ENCODE measurements at places on chromosomes 12 and 14.
A peak's percentile ranks its signal among the peaks of the same experiment; 100 is the strongest.

DNA sequence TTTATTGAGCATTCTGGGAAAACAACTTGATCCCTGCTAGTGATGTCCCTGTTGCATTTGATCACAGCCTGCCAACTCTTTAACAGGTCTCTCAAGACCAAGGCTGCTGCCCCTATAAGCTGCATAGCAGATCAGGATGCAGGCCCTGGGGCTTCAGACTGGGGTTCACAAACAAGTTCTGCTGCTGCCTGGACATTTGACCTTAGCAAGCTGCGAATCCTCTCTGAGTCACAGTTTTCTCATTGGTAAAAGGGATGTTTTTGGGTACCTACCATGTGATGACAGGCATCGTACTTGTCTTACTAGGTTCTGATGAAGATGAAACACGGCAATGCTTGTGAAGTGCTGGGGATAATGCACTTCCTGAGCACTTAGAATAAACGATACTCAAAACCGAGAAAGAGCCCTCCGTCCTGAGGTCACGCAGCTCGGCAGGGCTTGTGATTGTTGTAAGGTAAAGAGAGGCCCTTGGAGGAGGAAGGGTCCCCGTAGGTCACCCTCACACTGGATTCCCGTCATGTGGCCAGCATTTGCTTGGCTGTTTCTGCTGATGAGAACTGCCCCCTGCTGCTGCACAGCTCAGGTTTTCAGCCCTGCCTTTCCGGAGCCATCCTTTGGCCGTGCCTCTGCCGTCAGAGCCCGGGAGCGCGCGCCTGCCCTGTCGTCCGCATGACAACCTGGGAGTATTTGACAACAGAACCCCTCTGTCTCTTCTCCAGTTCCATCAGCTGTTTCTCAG, 39.1 kb downstream of the TSPAN9 start:
- no peak for DNase-seq

DNA sequence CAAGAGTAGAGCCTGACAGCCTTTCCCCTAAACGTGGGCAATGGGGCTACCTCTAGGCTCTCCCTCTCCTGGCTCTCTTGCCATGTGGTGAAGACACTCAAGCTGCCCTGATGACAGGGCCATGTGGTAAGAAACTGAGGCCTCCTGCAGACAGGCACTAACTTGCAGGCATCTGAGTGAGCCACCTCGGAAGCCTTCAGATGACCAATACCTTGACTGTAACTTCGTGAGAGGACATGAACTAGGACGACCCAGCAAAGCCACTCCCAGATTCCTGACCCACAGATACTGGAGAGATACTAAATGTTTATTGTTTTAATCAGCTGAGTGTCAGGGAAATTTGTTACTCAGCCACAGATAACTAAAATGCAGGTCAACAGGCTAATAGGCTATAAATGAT, 96.4 kb downstream of the EFCAB11 start:
- no peak for DNase-seq

- DNase-seq = no peak
These were observed 1.5 kb upstream of the ULK1 start for GRCh38 chr12:131892711-131893604.

DNA sequence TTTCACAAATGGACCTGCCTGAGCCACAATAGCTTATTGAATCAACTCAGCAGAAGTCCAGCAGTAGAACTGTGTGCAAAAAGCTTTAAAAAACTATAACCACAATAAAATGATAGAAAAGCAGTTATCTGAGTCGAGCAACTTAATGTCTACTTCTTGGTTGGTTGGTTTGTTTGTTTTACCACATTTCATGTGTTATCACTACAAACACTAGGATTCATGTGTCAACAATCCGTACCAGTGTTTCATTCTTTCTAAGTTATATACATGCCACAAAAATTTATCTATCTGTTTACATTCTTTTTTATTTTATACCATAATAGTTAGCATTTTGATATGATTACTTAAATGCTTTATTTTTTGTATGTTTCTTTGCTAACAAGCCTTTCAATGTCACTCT, 339.0 kb downstream of the KCNH5 start:
- DNase-seq = no peak

GRCh38 chr12:119669744-119670472, 2.0 kb downstream of the PRKAB1 start:
- no peak for DNase-seq

- no peak for DNase-seq
These were observed 3.3 kb upstream of the KRT79 start for GRCh38 chr12:52837413-52837741.

DNA sequence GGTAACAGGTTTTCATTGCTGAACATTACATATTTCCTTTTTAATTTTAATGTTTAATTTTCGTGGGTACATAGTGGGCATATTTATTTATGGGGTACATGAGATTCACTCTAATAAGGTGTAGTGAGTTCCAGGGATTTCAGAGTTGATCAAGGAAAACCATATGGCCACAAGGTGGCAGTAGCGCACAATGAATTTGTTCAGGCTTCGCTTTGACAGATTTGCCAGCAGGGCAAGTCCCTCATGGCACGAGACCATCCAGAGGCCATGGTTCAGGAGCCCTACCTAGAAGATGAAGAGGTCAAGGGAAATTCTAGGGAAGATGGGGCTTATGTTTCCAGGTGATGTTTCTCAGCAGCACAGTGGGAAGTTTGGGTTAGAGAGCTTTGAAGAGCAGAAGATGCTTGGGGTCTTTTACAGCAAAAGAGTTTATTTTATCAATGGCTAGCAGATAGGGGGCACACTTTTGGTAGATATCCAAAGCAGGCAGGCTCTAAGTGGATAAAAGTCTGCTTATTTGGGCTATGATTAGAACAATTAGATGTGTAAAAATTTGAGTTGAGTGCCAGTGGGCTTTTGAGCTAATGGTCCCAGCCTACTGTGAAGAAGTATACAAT, 1004.4 kb downstream of the AACS start:
- peak; percentile 26 for DNase-seq

- no peak for DNase-seq
These were observed 315.7 kb downstream of the SLC16A7 start for GRCh38 chr12:59911516-59911915.

DNA sequence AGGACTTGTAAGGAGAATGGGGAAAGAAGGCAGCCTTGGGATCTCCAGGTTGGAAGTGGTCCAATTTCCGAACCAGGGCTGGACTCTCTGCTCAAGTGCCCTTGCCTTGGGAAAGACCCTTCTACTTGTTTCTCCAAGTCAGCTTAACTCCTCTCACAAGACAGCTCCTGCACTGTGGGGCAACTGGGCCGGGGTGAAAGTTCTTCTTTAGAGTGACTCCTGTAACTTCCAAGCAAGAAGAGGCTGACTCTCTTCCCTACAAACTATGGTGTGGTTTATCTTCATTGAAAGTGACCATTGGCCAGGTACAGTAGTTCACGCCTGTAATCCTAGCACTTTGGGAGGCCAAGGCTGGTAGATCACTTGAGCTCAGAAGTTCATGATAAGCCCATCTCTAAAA, 13.7 kb downstream of the KRT1 start:
- DNase-seq = no peak

- DNase-seq = no peak
These were observed 14.7 kb downstream of the NKX2-1 start for GRCh38 chr14:36505181-36505815.

GRCh38 chr14:95314609-95315008, 5.1 kb downstream of the CLMN start:
- no peak for DNase-seq

- DNase-seq = no peak
These were observed 117.8 kb upstream of the HIF1A start for GRCh38 chr14:61577506-61577931.

DNA sequence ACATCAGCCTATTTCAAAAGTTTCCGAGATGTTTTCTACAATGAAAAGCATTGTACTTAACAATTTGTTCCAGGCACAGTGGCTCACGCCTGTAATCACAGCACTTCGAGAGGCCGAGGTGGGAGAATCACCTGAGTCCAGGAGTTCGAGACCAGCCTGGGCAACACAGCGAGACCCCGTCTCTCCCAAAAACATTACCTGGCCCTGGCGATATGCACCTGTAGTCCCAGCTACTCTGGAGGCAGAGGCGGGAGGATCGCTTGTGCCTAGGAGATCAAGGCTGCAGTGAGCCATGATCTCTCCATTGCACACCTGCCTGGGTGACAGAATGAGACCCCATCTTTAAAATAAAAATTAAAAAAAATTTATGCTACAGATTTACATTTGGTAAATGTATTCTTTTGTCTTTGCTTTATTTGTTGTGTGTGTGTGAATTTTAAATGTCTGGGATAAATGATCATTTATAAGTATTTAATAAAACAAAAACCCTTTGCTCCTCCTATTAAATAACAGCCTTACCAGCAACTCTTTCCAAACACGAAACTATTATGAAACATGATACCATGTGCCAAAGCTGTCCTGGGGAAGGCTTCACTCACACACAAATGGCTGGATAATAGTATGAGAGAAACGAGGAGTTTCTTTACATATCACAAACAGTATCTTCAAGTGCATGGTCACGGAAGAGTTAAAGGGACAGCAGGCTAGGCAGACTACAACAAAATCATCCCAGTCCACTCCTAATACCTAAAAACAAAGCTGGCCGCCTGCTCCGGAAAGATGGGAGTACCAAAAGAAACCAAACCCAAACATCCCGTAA, 1.1 kb downstream of the ATXN3 start:
- no peak for DNase-seq

DNA sequence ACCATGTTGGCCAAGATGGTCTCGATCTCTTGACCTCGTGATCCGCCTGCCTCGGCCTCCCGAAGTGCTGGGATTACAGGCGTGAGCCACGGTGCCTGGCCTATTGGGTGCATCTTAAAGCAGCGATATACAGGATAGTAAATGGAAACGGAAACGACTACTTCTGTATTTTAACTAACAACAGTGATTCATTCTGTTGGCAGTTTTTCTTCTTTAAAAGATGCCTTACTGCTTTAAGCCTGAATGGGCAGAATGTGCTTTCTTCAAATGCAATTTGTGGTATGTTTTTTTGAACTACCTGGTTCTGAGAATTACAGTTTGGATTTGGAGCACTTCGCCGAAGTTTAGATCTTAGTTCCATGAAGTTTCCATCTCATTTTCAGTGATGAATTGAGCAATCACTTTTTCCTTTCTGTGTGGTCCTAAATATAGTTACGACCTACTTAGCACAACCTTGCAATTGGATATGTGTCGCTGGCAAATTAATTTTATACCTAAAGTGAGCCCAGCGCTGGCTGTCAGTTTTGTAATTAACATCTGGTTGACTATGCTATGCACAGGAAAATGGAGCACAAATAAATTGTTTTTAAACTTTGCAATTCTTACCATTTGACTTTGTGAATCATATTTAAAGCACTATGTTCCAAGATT, 53.6 kb upstream of the EIF5 start:
- no peak for DNase-seq

- no peak for DNase-seq
These were observed 74.3 kb downstream of the LMO3 start for GRCh38 chr12:16531621-16532020.

- DNase-seq = no peak
These were observed 242.0 kb upstream of the MDGA2 start for GRCh38 chr14:47917344-47917954.

DNA sequence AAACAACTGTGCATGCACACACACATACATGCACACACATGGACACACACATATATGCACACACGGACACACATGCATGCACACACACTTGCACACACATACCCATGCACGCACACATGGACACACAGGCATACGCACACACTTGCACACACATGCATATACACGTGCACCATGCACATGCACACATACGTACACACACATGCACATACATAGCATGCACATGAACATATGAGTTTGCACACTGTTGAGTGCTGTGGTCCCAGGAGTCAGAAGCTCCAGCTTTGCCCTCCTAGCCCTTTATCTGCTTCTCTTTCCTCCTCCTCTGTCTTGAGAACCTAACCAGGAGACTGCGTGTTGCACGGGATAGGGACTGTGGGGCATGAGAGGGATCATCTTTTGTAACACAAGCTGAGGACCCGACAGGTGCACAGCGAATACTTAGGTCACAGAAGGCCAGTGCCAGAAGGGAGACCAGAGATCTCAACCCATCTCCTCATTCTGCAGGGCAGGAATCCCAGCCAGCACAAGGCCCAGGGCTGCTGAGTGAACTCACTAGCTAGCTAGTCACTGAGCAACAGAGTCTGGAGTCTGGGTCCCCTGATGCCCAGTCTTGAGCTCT, 3.5 kb upstream of the LRTM2 start:
- no peak for DNase-seq

DNA sequence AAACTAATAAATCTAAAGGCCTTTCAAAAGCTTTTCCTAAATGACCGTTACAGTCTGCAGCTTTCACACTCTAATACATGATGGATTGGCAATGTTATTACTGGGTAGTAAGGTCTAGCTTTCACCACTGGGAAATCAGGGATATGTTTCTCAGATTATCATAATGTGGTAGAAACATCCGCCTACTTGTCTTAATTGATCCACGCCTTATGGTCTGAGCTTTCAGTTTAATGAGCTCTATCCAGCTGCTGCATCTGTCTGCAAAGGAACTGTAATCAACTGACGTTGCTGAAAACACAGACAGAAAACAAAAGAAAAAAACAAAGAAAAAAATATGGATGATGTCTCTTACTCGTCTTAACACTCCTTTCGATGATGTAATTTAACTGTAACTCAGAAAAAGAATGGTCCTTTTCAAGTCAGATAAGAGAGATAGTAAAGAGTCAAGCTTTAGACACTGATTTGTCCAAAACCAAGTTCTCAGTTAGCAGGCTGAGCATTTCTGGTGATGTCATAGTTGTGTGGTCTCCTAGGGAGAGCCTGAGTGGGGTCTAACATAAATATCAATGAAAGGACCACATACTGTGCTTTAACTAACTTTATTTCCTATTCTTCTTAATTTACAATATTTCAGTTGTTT, 85.9 kb downstream of the C2CD5 start:
- DNase-seq = no peak

- no peak for DNase-seq
These were observed 8.4 kb downstream of the KRT8 start for GRCh38 chr12:52896190-52897100.

DNA sequence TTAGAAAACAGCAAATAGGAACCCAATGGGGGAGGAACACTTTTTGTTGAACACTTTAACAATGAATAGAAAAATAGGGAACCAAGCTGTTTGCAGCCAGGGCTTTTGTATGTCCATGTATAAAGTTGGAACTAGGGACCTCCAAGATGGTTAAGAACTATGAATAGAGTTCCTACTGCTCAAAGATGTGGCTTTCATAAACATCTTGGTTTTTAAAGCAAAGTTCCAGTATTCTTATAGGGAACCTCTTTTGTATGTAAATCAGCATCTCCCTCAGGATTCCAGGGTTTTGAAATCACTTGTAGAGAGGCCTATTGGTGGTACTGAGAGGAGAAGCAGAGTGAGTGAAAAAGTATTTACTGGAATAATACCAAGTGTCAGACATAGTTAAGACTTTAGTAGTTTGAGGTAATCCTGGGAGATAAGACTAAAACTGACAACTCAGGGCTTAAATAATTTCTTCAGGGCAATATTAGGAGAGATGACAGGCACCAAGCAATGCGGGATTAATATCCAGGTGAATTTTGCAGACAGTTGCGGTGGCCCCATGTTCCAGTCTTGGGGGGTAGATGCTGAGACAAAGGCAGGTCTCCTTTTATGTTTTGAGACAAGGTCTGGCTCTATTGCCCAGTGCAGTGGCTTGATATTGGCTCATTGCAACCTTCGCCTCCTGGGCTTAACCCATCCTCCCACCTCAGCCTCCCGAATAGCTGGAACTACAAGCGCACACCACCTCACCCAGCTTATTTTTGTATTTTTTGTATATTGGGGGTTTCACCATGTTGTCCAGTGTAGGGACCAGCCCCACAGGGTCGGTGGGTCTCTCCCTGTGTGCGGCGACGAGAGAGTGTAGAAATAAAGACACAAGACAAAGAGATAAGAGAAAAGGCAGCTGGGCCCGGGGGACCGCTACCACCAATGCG, 10.4 kb upstream of the EID3 start:
- DNase-seq = no peak

- no peak for DNase-seq
These were observed 3.1 kb downstream of the MCRS1 start for GRCh38 chr12:49564686-49565405.
